SK-N-SH treated with all-trans-retinoic acid at 6 μM for 48 hours (cell line): ENCODE measurements at places on chromosomes 3 and 15.

GRCh38 chr15:81071120-81071519 is 63.0 kb upstream of the CFAP161 start:
- no peak for ATAC-seq

DNA sequence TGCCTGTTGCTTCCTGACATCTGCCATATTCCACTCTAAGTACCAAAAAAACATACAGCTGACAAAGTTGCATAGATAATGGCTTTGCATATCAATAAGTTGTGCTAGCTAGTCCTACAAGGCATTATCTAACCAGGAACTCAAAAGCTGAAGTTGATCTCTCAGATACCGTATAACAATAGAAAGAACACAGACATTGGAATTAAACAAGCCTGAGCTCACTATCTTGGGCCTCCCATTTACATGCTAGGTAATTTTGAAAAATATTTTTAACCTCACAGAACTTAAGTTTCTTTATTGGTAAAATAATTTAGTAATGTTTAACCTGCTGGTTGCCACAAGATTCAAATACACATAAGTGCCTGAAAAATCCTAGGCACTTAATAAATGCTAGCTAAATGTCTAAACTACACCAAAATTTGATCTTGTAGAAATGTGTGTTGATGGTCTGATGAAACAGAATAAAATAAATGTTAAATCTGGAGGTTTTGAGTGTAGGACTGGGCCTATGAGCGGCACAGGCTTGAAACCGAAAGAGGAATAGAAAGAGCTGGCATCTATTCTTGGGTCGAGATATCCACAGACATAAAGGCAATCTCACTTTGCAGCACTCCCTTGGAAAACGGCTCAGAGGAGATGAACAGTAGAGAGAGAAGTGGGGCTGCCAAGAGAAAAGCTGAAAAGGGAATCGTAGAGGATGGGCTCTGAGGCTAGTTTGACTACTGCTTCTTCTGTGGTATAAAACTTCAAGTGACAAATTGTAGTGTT is 29.9 kb upstream of the TTC14 start:
- ATAC-seq = no peak

GRCh38 chr3:147398813-147399534 is 7.4 kb downstream of the ZIC4 start:
- ATAC-seq = no peak

DNA sequence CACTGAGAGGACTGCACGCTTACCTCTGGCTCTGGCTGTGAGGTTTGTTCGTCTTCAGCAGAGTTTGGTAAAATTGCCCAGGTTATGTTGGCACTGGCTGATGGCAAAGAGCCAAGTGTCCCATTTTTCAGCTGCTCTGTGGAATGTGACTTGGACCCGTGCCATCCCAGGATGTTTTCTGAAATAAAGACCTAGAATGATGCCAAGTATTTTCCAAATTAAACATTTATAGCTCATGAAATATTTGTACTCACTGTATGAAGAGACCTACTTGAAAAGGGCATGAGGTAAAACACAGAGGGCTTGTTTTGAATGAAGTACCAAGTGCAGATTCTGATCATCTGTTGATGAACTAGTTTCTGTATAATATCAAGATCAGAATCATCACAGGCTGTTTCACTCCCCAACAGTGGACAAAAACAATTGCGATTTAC is 200.5 kb downstream of the STT3B start:
- ATAC-seq = no peak

GRCh38 chr15:97078591-97078990 is 748.1 kb downstream of the NR2F2 start:
- no peak for ATAC-seq

DNA sequence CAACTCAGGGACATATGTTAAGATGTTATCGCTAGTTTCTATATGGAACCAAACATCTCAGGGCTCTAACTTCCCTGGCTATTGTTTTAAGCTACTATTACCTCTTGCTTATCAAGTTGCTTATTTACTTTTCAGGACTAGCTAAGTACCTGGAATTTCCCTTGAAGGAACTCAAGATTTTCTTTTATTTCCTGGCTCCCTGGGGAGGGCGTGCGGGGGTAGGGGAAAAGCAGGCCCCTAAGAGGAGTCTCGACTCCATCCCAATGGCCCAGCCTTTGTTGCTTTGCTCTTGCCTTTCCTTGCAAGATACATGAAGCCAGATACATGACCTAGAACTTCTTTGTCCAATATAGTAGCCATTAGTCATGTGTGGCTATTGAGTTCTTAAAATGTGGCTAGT is 76.9 kb upstream of the STXBP5L start:
- no peak for ATAC-seq

DNA sequence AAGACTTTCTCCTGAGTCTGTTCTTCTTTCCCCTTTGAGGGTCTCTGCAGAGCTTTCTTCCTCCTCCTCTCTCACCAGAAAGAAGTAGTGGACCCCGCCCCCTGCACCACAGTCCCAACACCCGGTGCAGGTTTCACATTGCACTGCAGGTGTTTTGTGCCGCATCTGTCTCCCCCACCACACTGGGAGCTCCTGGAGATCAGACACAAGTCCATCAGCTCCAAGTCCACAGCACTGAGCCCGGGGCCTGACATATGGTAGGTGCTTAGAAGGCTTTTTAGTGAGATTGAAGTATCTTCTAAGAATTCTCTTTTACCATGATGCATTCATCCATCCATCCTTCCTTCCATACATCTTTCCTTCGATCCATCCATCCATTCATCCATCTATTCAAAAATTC is 9.8 kb downstream of the STRA6 start:
- no peak for ATAC-seq

GRCh38 chr3:60578936-60579335 is 672.3 kb downstream of the FHIT start:
- ATAC-seq = no peak

DNA sequence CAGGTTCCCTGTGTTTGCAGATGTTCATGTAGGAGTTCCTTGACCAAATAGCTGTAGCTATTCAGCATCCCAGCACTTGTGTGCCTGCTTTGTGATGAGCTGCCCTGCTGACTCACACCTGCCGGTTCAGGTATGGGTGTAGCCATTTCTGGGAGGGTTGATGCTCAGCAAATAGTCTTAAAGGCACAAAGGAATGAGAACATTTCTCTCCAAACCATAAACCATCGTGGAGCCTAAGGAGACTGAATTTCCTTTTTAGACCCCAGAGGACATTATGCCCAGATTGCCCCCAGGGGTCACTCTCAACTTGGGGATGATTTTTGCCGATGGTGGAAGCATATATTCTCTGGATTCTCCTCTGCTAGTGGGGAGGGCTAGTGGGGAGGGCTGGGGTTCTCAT is 80.6 kb downstream of the ADAMTSL3 start:
- ATAC-seq = no peak

DNA sequence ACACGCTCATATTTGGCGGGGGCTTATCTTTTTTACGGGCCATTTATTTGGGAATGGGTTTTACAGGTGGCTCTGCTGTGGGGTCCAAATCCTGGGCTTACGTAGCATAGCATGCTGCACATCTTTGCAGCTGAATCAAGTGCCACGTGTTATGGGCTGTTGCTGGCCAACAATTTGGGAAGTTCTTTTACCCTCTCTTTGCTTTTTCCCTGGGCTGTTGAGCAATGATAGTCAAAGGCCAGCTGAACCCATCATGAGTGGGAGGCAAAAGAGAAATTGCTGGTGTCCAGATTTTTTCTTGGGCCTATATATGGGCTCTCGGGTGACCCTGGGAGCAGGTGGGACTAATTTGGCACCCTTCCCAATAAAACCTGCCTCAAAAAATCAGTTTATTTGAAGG is 209.3 kb upstream of the SATB1 start:
- ATAC-seq = no peak

DNA sequence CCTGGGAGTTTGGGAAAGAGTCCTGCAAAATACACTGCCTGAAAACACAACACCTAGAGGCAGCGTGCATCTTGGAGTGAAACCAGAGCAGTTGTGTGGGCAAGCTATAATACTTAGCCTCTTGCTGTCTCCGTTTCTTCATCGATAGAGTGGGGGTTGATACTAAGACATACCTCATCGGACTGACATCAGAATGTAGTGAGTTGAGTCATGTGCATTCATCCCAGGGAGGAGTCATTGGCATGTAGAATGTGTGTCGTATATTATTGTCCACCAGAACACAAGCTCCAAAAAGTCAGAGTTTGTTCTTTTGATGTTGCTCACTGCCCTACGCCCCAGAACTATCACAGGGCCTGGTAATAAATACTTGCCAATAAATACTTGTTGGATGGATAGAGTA is 4.3 kb downstream of the SNTN start:
- ATAC-seq = no peak; the same call in 2 of the 3 replicates

GRCh38 chr3:15241341-15241740 is 35.3 kb downstream of the CAPN7 start:
- ATAC-seq = peak; percentile 51; the same call in 2 of the 3 replicates

- no peak for ATAC-seq
Observed at GRCh38 chr3:62676689-62677271, 198.4 kb downstream of the CADPS start.

- ATAC-seq = peak; percentile 57; the same call in 2 of the 3 replicates
Observed at GRCh38 chr3:29152379-29152778, 128.5 kb upstream of the RBMS3 start.

GRCh38 chr15:71691458-71692417 is 118.6 kb upstream of the NR2E3 start:
- peak; percentile 65 for ATAC-seq

- ATAC-seq = peak; percentile 69; the same call in 2 of the 3 replicates
Observed at GRCh38 chr3:161409069-161409468, 37.8 kb upstream of the SPTSSB start.

GRCh38 chr3:106193876-106194275 is 325.1 kb upstream of the CBLB start:
- ATAC-seq = no peak

GRCh38 chr15:65115086-65115485 is at the start of gene UBAP1L:
Gene UBAP1L, minus strand, starts transcription at chr15:65115200. Its CDS starts 8,985 bp downstream, at chr15:65106215.
- no peak for ATAC-seq

DNA sequence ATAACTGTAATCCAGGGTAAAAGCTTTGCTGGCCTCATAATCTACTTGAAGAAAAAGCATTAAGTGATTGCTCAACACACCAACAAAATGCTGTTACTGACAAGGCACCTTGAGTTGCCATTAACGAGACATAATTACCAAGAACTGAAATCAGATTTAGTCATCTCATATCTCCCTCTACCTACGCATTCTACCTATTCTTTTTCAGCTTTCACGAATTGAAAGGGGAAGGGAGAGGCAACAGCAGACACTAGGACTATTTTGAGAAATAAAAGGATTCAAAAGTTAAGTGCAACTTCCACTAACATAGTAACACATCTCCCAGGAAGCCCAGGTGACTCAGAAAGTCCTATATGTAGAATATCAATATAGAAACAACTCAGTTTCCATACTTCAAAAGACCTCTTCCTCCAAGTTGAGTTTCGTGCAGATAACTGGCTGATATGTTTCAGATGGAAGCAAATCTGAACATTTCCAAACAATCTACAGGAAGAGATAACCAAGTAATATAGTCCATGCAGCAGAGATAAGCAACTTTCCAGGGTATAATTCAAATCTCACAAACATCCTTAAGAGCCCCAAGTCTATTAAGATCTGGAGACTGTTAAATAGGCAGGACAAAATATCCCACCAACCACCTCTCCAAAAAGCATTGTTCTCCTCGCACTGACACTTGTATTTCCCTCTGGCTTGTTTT is 1.9 kb downstream of the OSBPL10 start:
- ATAC-seq = no peak

DNA sequence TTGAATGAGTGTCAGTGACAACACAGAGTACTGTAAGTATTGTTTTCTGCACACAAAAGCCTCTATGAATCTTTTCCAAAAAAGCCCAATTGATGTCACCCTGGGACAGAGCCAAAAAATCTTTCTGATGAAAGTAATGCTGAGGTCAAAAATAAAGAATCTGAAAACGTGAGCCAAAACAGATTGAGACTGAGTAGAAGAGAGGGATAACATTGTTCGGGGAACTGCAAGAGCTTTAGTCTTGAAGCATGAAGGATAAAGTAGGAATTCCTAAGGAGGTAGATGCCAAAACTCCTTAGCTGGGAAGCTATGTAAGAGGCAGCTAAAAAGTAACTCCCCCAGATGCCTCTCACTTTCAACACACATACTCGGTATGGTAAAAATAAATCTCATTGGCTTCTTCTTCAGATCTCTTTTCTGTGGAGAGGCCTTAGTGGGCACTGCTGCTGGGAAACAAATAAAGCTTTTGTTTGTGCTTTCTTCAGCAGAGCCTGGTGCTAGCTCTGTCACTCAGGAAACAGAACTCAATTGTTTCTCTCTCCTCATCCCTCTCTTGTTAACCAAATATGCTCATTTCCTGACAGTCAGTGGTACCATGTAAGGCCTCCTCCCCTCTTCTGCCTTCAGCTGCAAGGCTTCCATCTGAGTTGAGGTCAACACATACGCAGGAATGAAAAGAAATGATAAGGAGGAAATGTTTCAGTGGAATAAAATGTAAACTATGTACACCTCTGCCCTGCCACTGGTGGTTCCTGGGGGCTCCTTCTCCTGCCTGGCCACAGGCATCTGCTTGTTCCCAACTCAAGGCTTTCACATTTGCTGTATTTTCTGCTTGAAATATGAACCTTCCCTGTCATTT is 58.1 kb downstream of the CD200 start:
- ATAC-seq = peak; percentile 95

DNA sequence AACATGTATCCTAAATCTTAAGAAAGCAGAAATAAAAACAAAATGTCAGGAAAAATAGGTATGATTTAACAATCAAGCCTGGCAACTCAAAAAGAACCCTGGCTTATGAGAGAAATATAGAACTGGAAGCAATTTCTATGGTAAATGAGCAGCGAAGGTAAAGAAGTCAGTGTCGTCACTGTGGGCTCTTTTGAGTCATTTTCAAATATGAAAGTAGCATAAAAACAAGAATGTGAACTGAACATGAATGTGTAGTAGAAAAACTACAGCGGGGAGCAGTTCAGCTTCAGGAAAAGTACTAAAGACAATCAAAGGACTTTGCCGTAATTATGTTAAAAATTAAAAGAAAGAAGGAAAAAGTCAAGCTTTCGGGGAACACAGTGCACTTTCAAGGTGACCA is 17.5 kb downstream of the LSG1 start:
- no peak for ATAC-seq

DNA sequence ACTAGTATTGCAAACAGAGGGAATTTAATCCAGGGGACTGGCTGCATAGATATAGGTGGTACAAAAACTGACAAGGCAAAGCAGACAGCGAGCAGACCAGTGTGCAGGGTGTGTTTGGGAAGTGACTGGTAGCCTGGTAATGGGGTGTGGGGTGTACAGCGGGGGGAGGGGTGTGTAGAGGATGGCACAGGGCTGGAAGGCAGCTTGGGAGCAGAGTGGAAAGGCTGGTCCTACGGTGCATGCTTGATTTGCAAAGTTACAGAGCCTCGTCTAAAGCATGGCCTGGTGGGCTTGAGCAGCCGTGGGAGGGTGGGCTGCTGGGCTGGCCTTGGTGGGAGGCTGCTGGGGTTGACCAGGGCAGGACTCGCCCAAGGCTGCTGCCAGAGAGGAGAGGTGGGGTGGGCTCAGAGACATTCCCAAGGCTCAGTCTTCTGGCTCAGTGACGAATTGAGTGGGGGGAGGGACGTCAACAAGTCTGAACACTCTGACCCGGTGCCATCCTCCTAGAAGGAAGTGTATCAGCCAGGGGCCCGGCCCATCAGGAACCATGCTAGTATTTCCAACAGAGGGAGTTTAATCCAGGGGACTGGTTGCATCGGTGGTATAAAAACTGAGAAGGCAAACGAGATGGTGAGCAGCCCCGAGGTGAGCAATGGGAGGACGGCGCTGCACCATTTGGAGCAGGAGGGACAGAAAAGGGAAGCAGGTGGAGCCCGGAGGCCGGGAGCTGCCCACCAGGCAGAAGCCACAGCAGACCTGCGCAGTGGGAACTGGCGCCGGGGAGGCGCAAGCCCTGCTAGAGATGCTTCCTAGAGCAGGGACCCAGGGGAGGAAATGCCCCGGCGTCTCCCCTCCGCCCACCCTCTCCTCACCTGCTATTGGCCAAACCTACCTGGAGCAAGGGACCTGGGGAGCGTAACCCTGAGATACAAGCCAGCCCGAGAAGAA is 29.2 kb downstream of the CPN2 start:
- ATAC-seq = no peak
